ENCODE measurements at places on chromosomes 2 and 18.

GRCh38 chr2:12110074-12110473, 363.6 kb downstream of the LPIN1 start:
- no peak for DNase-seq

- DNase-seq: no peak
Observed at GRCh38 chr18:32770666-32771168, 2.1 kb downstream of the KLHL14 start.

DNA sequence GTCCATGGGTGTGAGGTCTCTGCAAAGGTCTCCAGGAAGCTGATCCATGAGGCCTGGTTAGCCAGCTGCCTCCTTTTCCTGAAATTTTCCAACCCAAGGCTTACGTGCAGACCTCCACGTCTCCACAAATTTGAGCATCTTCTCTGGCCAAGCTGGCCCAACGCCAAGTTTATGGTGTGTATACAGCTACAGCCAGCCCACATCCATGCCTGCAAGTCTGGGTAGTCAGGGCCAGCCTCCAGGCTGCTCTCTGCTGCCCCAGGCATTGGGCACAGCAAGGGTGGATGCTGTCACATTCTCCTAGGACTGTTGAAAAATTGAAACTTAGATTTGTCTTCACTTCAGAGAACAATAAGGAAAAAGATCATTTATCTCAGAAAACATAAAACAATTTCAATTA, 525.5 kb upstream of the CHAC2 start:
- no peak for DNase-seq

- DNase-seq: no peak
Observed at GRCh38 chr2:45466053-45466452, 145.0 kb downstream of the SRBD1 start.

GRCh38 chr18:22238036-22238435, 68.6 kb downstream of the GATA6 start:
- DNase-seq: no peak

DNA sequence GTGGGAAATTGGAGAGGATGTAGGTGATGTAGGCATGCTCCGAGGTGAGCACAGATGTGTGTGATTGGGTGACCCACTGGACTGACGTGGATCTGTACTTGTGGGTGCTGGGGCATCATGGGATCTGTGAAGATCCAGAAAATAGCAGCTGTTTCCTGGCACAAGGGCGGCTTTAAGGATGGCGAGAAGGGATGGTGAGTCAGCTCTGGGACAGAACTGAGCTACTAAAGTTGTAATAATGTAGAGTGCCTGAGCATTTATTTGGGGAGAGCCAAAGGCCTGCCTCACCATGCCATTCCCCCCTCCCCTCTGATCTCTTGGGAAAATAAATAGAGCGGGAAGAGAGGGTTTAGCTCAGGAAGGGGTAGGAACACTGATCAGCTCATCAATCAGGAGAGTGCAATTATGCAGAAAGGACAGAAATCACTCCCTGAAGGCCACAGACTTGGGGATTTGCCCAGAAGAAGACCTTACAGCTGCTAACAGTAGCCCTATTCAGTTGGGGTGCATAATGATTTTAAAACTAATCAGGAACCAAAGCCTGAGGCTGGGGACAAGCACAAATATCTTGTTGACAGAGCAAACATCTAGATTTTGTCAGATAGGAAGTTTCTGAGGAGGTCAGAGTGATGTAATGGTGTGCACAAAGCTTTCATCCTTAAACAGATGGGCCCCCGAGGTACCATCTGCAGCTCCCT, 30.3 kb downstream of the TANC1 start:
- DNase-seq: no peak

- DNase-seq: no peak
Observed at GRCh38 chr2:235303499-235304291, 190.1 kb upstream of the AGAP1 start.

DNA sequence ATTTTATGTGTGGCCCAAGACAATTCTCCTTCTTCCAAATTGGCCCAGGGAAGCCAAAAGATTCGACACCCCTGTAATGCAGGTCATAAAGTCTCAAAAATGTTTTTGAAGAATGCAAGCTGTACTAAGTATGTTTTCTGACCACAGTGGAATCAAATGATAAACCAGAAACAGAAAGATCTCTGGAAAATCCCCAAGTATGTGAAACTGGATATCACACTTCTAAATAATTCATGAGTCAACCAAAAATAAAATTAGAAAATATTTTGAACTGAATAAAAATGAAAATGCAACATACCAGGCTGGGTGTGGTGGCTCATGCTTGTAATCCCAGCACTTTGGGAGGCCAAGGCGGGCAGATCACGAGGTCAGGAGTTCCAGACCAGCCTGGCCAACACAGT, 34.1 kb upstream of the UBE2F start:
- no peak for DNase-seq

DNA sequence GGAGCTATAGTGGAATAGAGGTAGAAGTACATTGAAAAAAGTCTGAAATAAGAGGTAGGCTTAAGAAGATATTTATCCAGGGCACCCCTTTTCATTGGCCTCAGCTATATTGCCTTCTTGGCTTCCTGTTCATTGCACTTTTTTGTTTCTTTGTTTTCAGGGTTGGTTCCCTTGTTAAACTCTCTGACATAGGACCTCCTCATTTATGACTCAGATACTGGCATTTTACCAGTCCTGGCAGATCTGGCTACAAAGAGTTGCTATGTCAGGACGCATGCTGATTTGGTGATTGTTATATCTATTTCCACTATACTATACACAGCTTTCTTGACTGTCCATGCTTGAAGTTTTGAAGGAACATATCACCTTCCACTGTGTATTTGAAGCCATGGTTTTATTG, 60.0 kb downstream of the GCA start:
- DNase-seq: no peak

GRCh38 chr2:163723348-163723747, 12.5 kb downstream of the FIGN start:
- DNase-seq: no peak

DNA sequence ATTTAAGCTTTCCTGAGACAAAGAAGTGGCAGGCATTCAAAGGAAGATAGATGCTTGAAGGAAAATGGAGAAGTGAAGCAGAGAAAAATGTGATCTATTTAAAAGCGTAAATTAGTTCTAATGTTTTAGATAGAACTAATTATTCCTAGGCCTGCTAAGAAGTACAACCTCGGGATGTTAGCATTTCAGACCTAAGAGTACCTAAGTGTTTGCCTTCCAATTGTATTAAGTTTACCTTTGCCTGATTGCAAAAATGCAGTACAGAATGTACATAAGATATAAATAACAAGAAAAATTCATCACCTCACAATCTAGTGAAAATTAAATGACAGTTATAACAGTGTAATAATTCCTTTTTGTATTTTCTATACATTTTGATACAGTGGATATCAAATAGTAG, 71.1 kb upstream of the HNMT start:
- no peak for DNase-seq

- no peak for DNase-seq
Observed at GRCh38 chr2:207871911-207872310, 102.2 kb upstream of the FZD5 start.

- no peak for DNase-seq
Observed at GRCh38 chr2:197878792-197879191, 74.4 kb downstream of the PLCL1 start.

- DNase-seq: no peak
Observed at GRCh38 chr18:48321121-48321520, 88.1 kb downstream of the ZBTB7C start.

GRCh38 chr2:170973225-170973491, 44.1 kb downstream of the GORASP2 start:
- DNase-seq: no peak

DNA sequence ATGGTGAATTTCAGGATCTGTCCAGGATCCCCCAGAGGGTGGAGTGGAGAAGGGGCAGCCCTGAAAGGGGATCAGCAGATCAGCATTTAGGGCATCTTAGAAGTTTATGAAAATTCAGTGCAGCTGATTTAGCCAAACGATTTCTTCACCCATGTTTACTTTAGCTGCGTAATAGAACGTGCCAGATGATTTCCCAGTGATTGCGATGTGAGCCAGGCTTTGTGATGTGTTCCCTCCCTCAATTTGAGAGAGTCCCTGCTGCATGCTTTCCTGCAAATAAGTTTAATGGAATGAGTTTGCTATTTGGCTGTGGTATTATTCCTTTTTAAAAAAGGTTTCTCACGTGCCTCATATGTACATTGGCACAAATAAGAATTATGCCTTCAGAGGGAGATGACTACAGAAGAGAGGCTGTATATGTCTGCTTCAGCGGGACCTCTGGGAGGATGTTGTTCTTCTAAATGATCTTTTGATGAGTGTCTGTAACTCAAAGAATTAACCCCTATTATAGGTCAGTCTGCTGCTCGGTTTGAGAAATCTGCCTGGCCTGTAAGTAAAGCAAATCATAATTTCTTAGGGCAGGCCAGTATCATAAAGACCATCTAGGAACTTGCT, 111.9 kb downstream of the MRO start:
- no peak for DNase-seq

- DNase-seq: no peak
Observed at GRCh38 chr2:215613280-215613679, 177.4 kb upstream of the FN1 start.

- DNase-seq: no peak
Observed at GRCh38 chr2:211823886-211824479, 714.6 kb downstream of the ERBB4 start.

GRCh38 chr18:44654573-44654972, 26.1 kb upstream of the SETBP1 start:
- no peak for DNase-seq

GRCh38 chr18:79952456-79952995, 1.1 kb upstream of the SLC66A2 start:
- DNase-seq: no peak

- DNase-seq: no peak
Observed at GRCh38 chr2:216696751-216697560, 1.6 kb upstream of the IGFBP5 start.

- DNase-seq: peak; percentile 49
Observed at GRCh38 chr2:44943693-44944101, 2.2 kb downstream of the SIX3 start.

GRCh38 chr2:136751406-136751805, 13.9 kb upstream of the THSD7B start:
- DNase-seq: no peak

DNA sequence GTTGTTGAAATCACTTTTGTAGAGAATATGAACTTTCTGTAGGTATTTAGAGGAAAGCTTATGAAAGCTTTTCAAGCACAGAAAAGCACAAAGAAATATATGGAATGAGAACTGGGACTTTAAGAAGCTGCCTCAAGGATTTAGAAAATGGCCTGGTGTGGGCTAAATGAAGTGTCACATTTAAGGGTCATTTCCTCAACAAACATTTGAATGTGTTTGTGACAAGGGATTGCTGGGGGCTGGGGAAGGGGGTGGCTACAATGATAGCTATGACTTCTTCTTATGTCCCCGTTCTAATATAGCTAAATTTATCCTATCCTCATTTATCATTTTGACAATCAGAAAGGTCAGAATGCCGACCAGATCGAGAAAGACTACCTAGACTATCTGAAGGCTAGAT, 69.2 kb downstream of the DLGAP1 start:
- DNase-seq: no peak

DNA sequence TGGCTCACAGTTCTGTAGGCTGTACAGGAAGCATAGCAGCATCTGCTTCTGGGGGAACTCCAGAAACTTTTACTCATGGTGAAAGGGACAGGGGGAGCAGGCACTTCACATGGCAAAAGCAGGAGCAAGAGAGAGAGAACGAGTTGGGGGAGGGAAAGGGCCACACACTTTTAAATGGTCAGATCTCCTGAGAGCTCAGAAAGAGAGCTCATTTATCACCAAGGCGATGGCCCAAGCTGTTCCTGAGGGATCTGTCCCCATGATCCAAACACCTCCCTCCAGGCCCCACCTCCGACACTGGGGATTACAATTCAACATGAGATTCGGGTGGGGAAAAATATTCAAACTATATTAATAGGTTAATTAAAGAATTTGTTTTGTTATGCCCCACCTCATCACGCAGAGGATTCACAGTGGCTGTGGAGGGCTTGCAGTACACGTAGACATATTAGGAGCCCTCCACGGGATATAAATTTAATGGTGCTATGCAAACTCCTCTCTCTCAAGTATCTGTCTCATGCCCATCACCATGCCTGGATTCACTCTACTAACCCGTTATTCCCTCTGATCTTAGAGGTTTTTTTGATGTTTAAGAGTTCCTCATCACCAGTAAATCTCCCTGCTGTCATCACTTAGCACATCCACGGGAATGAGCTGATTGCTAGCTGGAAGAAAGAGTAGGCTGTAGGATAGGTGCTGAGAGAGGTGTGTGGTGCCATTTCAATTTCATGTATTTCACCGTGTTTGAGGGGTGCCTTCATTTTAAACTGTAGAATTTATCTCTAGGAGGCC, 84.5 kb upstream of the ARHGAP28 start:
- DNase-seq: no peak

DNA sequence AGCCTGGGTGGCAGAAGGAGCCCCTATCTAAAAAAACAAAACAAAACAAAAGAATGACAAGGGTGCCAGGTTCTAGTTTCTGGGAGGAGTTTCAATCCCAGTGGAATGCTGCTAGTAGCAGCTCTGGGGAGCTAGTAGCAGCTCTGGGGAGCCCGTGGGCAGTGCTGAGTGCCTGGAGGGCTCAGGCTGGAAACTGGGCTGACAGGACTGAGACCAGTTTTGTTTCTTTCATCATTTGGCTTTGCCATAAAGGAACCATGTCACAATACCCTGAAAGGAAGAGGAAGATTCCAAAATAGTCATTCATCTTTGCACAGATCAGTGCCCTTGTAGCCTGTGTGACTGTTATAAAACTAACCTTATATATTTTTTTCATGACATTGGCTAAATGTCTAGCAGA, 10.6 kb downstream of the MFSD6 start:
- DNase-seq: no peak

Data from RWPE2 (cell line).